GM18507 (cell line): ENCODE measurements at places on chromosomes 7 and 10.

DNA sequence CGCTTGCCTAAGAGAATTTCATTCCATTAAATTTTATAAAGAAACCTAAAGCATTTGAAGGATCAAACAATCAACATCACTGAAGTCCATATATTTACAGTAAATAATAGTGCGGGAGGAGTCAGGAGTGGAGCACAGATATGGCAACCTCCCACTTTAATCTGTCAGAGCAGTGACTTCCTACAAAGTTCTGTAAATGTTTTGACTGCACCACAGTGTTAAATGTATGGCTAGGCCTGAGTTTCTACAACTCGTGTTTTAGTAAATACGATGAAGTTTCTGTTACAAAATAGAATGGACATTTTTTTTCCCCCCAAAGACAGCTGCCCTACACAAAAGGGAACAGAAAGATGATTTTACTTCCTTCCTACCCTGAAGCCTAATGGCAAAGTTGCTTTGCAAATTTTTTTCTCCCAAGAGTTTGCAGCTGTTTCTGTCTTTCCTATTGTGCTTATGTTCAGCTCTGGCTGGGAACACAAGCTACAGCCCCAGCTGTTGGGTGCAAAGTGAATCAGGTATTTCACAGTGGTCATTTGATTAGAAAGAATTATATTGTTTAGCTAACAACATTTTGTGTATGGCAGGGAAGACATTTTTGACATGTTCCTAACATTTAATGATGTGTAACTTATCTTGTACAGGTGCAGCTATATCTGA, 62.1 kb downstream of the MET start:
- no peak for DNase-seq

- DNase-seq = no peak
Observed at GRCh38 chr10:114343623-114344505, 60.4 kb downstream of the AFAP1L2 start.

GRCh38 chr10:99571816-99572215, 39.1 kb downstream of the NKX2-3 start:
- DNase-seq = no peak

- no peak for DNase-seq
Observed at GRCh38 chr7:107933386-107934013, 42.5 kb downstream of the DLD start.

DNA sequence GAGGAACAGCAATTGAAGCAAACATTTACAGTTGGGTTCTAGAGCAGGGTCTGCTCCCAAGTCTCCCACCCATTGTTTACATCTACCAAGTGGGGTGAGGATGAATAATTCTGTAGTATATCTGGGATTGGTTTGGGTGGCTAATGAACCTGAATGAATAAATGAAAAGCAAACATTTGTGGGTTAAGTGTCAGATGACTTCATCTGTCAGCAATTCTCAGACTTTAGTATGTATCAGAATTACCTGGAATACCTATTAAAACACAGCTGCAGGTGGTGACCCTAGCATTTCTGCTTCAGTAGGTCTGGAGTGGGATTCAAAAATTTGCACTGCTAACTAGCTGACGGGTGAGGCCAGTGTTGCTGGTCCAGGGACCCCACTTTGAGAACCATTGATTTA, 18.0 kb upstream of the NPVF start:
- DNase-seq = no peak

DNA sequence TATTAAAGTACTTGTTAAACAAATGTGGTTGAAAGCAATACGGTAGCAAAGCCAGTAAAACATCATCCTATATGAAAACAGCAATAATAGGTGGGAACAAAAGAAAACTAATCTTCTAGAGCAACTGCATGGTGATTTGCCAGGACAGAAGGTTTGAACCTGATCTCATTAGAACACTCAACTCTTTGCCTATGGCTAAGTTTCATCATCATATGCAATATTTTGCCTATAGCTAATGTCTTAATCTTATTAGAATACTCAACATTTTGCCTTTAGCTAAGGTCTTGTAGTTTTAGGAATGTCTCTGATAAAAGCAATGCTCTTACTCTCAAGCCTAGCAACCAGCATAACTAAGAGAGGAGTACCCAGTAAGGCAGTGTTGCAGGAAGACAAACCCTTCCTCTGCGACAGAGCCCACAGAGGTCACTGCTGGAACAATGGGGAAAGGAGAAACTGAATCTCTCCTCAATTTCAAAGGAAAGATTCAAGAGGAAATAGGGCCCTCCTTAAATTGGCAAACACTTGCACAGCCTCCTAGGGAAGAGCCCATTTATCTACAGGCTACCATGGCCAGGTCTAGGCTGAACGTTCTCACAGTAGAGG, 38.3 kb downstream of the CADPS2 start:
- no peak for DNase-seq

- no peak for DNase-seq
Observed at GRCh38 chr10:79241990-79242619, 105.2 kb upstream of the PPIF start.

- DNase-seq = no peak
Observed at GRCh38 chr10:24288581-24288980, 79.6 kb downstream of the KIAA1217 start.

DNA sequence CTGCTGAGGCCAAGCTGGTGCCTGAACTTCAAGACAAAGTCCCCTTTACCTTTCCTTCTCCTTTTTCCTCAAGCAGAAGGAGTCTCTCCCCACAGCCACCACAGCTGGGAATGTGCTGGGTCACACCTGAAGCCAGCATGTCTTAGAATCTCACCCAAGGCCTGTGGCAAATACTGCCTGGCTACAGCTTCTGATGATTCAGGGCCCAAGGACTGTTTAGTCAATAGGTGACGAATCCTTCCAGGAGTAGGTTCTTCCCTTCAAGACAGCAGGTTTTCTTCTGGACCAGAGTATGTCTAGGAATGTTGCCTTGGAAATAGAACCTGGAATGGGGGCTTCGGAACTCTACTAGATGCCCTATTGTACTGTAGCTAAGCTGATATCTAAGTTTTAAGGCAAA, 374.6 kb downstream of the KIF20B start:
- no peak for DNase-seq

GRCh38 chr10:103936022-103936421, 18.0 kb upstream of the STN1 start:
- no peak for DNase-seq

GRCh38 chr7:133489906-133490305, 237.0 kb downstream of the EXOC4 start:
- no peak for DNase-seq

DNA sequence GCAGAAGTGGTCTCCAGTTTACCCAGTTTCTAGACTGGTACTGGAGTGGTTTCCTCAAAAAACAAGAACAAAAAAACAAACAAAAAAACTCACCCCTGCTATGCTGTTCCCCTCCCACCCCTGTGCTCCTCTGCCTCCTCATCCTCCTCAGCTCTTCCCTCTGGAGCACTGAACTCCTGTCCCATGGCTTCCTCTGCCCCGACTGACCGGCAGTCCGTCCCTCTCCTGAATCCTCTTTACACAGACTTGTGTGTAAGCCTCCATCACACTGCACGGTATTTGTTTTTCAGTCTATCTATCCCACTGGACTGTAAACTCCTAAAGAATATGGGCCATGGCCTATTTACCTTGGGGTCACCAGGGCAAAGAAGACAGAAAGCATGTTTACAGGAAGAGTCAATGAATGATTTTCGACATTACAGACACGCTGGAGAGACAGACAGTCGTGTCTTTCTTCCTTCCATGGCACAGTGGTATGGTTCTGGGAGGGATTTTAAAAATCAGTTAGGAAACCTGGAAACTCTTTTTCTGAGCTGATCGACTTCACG, 265.3 kb downstream of the GLI3 start:
- no peak for DNase-seq

GRCh38 chr7:139033346-139034114, 2.3 kb downstream of the ZC3HAV1L start:
- no peak for DNase-seq

GRCh38 chr10:19788075-19788686, 28.1 kb upstream of the PLXDC2 start:
- no peak for DNase-seq

DNA sequence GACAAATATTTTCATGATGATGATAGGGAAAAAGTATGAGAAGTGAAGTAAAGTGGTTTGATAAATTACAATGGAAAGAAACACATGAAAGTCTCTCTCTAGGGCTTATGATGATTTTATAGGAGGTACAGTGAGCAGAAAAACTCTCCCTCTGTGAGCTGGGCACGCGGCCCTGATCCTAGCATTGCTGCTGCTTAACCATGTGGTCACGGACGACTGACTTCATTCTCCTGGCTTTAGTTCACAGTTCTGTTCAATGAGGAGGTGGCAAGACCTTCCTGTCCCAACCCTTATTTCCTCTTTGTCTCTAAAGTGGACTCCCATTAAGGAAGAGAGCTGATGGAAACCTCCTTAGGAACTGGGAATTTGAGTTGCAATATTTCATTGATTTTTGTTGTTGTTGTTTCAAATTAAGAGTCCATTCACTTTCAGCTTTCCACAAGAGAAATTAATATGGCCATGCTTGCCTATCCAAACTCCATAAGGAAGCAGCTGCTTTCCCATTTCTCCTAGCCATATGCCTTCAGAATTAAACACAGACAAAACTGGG, 8.2 kb upstream of the PON3 start:
- DNase-seq = no peak

GRCh38 chr10:106450966-106451365, 713.5 kb downstream of the SORCS1 start:
- DNase-seq = no peak

GRCh38 chr7:130945411-130945811, 211.4 kb upstream of the KLF14 start:
- no peak for DNase-seq

GRCh38 chr10:48243487-48243886, 31.0 kb downstream of the FRMPD2 start:
- no peak for DNase-seq

GRCh38 chr10:93514521-93514920, 18.1 kb downstream of the CEP55 start:
- DNase-seq = no peak

GRCh38 chr10:12063483-12063818, 5.3 kb upstream of the DHTKD1 start:
- no peak for DNase-seq

DNA sequence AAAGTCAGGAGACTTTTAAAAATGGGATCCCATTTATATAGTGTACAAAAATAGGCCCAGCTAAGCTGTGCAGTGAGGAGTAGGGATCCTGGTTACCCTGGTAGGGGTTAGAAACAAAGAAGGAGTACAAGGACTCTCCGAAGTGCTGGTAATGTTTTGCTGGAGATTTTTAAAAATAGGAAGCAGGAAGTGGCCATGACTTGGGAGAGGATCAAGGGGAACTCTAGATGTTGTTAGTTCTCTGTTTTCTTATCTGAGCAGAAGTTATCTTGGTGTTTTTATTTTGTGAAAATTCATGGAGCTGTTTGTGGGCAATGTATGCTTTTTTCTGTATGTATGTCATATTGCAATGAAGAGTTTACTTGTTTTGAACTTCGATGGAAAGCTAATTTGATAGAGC, 373.9 kb downstream of the SFMBT2 start:
- DNase-seq = no peak

DNA sequence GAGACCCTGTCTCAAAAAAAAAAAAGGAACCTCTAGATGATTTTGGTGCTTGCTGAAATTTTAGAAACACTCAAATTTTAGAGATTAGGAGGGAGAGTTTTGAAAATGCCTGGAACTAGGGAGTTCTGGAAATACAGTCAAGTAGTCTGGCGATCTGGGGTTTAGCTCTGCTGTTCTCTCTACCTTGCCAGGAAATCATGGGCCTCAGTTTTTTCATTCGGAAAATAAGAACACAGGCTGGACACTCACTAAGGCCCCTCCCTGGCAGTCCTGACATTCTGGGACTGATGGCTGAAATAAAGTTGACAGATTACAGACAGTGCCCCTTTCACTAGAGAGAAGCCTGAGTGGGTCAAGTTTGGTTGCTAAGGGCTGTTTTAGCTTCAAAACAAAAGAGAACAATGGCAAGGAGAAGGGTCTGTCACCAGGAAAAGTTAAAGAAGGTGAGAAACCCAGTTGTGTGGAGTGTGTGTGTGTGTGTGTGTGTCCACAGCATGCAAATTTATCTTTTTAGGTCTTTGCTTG, 25.0 kb upstream of the CALN1 start:
- no peak for DNase-seq

DNA sequence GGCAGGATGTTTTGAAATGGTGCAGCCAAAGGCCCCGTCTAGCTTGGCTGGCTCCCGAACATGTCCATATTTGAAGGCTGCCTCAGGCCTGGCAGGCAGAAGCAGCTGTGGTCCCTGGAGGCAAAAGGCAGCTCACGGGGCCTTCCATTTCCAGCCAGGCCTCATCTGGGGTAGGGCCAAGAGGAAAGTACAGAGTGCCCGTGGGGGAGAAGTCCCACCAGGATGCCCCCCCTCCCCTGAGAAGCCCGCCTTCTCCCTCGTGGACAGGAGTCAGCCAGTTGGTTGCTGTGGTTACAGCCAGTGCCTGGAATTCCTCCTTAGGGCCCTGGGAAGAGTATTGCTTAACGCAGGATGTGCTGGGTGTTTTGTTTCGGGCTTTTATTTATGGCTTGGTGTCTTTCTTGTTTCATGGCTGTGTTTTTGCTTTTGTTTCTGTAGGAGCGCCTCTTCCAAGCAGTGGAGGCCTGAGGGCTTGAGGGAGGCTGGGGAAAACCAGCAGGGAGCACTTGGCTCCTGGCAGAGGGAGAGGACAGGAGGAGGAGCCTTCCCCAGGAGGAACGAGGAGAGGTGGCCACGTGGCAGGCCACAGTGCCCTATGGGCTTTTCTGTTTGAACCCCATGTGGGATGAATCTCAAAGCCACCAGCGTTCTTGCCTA, 45.4 kb downstream of the CHST3 start:
- no peak for DNase-seq

DNA sequence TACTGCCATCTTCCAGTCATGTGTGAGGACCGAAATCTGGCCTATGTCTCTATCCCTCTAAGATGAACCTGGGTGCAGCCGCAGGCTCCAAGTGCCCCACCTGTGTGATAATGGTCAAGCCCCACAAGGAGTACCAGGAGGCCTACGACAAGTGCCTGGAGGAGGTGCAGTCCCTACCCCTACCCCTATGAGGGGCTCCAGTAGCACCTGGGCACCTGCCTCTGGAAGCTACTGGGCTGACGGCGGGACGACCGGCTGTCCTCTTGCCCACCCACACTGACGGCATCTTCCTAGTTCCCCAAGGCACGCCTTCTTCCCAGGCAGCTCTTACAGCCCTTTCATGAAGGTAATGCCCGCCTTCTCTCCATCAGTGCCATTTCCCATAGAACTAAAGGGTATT, 47.4 kb downstream of the HOXA1 start:
- no peak for DNase-seq

GRCh38 chr7:11120675-11121220, 147.1 kb downstream of the PHF14 start:
- DNase-seq = no peak

DNA sequence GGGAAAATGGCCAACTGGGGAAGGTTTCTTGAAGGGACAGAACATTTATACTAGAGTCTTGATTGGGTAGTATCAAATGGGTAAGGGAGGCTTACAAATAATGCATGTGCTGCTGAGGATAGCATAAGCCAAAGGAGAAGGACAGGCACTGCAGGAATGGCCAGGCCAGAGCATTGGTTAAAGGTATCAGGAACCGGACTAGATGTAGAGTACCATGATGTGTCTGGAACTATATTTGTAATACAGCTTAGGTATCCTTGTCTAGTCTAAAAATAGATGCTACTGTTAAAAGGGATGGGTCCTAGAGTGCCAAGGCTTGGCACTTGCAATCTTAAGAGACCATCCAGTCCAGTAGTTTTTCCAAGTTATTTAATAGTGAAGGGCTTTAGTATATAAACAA, 20.3 kb downstream of the TMEM243 start:
- no peak for DNase-seq
